ENCODE measurements at places on chromosomes 13 and 19. TPM values are rescaled to one million over a fixed set of nuclear protein-coding genes. Genes with fewer than 3 reads are reported as not detected.
A peak's percentile ranks its signal among the peaks of the same experiment; 100 is the strongest.

The PSG11 gene
- not detected for total RNA-seq

The DAND5 gene
- total RNA-seq = not detected

- DNase-seq = no peak
Measured at GRCh38 chr19:38726761-38727301, 17.4 kb downstream of the CAPN12 start.

DNA sequence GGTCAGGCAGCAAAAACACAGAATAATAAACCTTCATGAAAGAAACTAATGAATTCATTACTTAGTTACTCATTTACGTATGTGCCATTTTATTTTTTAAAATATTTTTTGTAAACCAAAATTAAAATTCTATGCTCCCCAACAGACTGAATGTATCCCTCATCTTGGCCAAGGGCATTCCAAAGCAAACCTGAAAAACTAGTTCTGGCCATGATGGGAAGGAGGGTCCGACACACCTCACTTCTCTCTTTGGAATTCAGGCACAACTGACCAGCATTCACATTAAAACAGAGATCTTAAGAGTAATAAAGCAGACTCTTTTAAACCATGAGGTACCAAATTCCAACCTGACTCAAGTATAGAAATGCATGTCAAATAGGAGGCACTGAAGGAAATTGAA, 1576.9 kb upstream of the SPRY2 start:
- no peak for DNase-seq

DNA sequence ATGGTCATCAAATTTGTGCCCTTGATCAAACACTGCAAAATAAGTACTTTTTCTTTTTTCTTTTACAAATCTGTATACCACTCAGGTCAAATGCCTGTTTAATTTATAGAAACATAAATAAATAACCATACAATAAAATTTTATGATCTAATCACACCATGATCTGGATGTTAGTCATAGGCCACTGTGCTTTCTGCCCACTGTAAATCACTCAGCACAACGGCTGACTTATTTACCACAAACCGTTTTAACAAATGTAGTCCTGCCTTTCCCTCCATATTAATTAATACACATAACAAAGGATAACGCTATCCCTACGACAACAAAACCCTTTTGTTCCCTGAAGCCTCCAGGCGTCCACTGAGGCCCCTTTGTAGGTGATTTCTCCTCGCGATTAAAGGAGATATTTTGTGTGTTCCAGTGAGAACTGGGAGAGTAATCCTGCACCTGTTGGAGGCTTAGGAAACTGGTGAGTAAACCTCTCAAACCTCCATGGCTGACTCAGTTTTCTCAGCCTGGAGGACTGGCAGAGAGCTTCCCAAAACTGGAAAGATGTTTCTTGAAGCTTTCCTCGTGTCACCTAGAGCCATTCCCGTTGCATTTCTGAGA, 477.1 kb upstream of the SGCG start:
- no peak for DNase-seq

DNA sequence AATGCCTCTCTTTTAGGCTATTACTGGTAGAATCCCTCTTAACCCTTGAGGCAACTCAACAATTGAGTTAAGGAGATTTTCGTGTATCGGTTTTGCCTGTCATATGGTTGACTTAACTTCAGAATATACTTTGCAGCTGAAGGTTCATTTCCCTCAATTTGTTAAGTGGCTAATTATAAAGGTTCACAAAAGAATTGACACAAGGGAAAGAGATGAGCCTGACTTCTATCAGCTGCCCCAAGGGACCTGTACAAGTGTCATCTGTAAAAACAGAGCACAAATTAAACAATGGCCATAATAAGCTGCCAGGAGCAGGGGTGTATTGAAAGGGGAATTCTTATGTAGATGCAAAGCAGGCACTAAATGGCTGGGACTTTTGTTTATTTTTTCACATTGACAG, 334.8 kb upstream of the OBI1 start:
- no peak for DNase-seq

DNA sequence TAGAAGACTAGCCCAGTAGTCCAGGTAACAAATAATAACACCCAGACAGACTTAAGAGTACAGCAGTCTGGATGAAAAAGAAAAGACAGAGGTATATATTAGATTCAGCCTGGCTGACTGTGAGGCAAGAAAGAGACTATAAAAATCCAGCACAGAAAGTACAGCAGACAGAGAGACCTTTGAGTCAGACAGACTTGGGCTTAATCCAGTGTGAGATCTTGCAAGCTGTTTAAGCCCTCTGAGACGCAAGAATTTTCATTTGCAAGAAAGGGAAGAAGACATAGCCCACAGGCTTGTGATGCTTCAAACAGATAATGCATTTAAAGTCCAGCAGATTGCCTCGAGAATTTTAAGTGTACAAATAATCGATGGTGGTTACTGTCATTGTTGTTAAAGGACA, 471.4 kb downstream of the LIG4 start:
- no peak for DNase-seq

DNA sequence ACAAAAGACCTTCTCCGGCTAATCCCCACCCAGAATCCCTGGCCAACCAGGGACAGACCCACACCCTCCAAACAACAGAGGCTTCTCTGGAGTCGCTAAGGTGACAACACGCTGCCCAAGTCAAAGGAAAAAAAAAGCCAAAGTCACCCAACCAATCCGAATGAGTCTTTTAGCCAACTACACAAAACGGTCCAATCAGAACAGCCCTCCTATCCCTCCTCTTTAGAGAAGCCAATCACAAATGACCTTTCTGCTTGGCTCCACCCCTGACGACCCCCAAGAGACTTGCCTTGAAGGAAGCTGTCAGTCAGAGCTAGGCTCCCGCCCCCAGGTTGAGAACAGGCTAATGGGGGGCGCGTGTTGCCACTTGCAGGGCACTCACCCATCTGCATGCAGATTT, 6.6 kb upstream of the FBXW9 start:
- DNase-seq = peak; percentile 34

DNA sequence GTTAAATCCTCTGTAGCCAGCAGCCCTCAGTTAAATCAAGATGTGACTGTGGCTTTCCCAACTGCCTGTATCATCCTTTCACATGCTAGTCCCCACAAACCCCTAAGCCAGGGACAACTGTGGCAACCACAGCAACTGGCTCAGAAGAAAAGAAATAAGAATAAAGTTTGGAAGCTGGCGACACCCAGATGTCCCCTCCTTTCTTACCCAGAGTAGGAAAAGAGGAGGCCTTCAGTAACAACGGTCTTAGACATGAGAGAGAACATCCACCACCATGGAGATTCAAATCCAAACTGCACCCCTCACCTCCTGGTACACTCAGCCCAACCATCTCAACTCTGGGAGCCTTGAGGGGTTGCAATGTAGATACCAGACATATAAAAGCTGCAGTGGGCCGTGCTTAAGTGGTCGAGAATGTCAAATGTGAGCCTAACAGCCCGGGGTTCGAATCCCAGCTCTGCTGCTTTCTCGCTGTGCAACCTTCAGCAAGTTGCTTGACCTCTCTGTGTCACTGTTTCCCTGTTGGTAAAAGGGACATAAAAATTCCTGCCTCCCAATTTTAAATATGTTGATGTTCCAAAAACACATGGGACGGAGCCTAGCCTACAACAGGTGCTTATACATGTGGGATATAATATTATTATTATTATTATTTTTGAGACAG, 23.8 kb downstream of the ZNRF4 start:
- DNase-seq = no peak

DNA sequence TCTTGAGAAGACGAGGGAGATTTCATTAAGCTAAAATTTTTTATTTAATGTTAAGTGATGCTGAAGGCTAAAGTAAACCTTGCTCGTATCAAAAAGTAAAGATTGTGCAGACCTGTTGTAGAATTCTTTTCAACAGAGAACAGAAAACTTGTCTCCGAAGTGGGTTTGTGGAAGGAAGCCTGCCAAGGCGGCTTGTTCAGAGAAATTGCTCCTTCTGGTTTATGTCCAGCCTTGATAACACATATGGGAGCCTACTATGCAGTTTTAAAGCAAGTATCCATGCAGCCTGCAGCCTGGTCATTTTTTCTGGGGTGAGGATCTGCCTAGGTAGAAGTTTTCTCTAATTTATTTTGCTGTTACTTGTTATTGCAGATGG, 1.4 kb downstream of the MLNR start:
- no peak for DNase-seq

DNA sequence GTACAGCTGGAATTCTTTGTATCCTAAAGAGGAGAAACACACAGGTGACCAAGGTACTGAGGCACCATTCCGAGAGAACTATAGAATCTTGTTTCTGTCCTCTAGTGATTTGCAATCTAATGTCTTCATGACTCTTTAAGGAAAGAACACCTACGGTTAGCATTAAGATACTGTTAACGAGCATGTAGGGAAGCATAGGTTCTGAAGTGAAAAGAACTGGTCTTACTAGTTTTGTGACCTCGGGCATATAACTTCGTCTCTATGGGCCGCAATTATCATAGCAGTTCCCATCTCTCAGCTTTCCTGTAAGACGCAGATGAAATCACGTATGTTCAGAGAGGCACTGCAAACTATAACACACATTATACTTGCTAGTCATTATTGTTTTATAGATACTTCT, 193.0 kb upstream of the NBEA start:
- no peak for DNase-seq
